ENCODE measurements at places on chromosomes 4 and X.

DNA sequence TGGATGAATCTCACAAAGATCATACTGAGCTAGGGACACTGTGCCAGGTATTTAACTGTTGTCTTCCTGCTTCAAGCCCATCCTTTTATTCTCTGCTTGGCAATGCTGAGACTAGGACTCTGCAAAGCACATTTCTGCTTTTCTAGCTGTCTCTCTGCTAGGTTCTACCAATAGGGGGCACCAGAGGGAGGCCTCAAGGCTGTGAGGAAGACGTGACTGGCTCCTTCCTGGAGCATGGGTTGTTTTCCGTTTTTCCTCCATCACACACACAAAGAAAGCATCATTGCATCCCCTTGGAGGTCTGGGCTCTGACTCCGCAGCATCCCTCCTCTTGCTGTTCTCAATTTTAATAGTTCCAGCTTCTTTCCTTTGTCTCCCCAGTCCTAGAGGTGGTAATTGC is 10.9 kb upstream of the DCTD start:
- DNase-seq: no peak

DNA sequence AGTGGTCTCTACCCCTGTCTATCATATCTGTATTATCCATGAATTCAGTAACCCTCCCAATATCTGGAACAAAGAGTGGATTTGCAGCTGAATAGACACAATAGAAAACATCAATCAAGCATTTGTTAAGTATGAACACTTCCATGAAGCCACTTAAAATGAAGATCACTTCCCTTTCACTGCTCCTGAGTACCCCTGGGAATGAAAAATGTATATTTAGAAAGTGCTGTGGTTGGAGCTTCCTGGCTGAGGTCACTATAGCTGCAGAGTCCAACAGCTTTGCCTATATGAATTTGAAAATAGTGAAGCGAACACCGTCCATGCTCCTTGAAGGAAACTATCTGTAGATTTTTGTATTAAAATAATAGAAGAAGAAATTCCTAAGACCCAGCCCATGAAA is 227.0 kb downstream of the DTHD1 start:
- no peak for DNase-seq

DNA sequence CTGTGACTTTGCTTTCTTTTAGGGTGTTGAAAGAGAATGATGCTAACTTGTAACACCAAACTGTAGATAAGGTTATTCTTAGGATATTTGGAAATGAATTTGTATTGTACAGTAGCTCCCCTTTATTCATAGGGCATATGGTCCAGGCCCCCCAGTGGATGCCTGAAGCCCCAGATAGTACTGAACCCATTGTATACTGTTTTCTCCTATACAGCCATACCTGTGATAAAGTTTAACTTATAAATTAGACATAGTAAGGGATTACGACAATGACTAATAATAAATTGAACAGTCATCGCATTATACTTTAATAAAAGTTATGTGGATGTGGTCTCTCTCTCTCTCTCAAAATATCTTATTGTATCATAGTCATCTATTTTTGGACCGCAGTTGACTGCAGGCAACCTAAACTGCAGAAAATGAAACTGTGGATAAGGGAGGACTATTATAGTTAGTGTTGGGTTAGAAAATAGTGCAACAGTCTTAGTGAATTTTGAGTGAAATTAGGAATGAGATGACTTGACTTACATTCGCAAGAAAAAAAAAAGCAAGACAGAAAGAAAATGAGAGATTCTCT is 105.1 kb downstream of the CLDN22 start:
- no peak for DNase-seq

GRCh38 chr4:76420762-76421581 is at the start of gene CCDC158:
Gene CCDC158, minus strand, starts transcription at chr4:76421141. Its CDS starts 17,934 bp downstream, at chr4:76403207.
- DNase-seq: peak; percentile 45

GRCh38 chr4:188190461-188190860 is 51.2 kb downstream of the TRIML1 start:
- DNase-seq: no peak

DNA sequence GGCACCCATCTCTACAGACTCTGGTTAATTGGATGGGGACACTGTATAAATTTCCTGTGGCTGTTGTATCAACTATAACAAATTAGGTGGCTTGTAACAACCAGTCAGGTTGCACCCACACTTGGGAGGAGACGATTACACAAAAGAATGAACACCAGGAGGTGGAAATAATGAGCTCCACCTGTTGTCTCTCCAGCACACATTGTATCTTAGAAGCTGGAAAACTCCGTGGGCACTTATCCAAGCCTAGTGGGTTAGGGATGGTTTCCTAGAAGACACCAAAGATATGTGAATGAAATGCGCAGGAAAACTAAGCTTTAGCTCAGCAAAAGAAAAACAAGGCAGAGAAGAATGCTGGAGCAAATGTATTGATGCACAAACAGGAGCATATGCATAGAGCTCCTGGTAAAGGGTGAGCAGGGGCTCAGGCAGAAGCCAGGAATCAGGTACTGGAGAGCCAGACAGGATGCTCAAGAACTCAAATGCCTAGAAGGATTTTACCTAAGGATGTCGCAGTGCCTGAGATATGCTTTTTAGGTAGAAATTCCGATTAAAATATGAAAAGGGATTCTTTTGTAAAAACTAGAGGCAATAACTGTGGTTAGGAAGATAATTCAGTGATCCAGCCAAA is 111.7 kb downstream of the GALNTL6 start:
- no peak for DNase-seq

DNA sequence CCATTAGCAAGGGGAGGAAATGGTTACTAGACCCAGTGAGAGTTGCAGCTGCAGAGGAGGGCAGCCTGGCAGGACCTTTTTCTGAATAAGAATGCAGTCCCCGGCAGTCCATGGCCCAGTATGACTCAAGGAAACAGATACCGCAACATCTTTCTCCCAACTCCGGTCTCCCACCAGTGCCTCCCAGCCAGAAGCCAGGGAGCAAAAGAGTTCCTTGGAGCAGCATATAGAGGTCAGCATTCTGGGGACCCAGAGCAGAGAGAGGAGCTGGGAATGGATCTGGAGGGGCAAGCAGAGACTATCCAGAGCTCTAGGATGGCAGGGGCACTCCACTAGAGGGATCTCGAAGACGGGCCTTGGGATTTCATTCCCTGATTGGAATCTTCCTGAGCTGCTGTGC is 339.2 kb upstream of the AADAT start:
- no peak for DNase-seq

- DNase-seq: no peak
These were observed 26.8 kb upstream of the STPG2 start for GRCh38 chr4:98170035-98170434.

DNA sequence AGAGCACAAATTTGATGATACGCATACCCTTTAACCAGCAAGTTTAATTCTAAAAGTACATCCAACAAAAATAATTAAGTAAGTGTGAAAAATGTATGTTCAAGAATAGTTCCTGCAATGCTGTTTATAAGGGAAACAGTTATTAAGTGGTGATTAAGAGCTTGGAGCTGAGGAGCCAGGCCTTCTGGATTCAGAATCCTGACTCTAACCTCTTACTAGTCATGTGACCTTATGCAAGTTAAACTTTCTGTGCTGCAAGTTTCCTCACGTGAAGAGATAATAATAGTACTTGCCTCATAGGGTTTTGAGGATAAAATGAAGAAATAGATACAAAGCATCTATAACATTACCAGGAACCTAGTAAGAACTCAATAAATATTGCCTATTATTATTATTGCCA is 77.7 kb downstream of the FAM13A start:
- DNase-seq: no peak

GRCh38 chr4:92236877-92237276 is 66.9 kb upstream of the GRID2 start:
- no peak for DNase-seq

GRCh38 chrX:95056901-95057300 is 1382.9 kb downstream of the FAM133A start:
- DNase-seq: peak; percentile 7

DNA sequence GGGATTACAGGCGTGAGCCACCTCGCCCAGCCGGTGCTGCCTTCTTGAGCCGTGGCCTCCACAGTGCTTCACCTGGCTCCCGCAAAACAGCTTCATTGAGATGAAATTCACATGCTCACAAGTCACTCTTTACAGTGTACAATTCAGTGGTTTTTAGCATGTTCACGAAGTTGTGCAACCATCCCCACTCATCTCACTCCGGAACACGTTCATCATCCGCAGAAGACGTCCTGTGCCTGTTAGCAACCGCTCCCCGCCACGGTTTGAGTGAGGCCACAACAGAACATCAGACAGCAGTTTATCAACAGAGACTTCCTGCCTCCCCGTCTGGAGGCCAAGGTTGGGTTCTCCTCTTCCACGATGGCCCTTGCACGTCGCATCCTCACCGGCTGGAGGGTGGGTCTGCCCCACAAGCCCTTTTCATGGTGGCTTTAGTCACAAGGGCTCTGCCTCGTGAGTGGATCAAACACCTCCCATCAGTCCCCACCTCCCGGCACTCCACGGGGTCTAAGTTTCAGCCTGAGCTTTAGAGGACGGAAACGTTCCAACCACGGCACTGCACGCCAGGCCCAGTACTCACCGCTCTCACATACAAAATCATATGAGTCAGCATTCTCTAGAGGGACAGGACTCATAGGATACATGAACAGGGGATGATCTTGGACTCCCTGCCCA is 29.6 kb upstream of the SPON2 start:
- DNase-seq: peak; percentile 79

GRCh38 chrX:135512508-135513129 is 7.8 kb upstream of the INTS6L start:
- DNase-seq: no peak

DNA sequence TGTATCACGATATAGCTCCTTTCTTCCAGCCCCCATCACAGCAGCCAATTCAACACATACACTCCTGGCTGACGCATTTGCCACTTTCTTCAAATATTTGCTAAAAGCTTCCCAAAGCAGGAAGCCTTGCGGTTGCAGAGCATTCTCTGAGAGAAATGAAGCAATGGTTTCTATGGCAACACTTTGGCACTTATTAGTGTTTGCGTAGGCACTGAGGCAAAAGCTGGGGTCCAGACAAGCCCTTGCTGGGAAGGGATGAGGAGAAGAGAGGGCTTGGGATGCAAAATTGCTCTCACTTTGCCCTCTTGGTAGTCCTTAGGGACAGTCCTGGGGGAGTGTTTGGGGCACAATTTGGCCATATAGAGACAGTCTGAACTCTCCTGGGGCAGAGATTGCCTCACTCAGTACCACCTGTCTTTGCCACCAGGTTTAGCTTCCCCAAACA is 55.0 kb upstream of the PAK3 start:
- DNase-seq: peak; percentile 64

GRCh38 chrX:151713849-151714248 is 2.0 kb upstream of the FATE1 start:
- peak; percentile 27 for DNase-seq

DNA sequence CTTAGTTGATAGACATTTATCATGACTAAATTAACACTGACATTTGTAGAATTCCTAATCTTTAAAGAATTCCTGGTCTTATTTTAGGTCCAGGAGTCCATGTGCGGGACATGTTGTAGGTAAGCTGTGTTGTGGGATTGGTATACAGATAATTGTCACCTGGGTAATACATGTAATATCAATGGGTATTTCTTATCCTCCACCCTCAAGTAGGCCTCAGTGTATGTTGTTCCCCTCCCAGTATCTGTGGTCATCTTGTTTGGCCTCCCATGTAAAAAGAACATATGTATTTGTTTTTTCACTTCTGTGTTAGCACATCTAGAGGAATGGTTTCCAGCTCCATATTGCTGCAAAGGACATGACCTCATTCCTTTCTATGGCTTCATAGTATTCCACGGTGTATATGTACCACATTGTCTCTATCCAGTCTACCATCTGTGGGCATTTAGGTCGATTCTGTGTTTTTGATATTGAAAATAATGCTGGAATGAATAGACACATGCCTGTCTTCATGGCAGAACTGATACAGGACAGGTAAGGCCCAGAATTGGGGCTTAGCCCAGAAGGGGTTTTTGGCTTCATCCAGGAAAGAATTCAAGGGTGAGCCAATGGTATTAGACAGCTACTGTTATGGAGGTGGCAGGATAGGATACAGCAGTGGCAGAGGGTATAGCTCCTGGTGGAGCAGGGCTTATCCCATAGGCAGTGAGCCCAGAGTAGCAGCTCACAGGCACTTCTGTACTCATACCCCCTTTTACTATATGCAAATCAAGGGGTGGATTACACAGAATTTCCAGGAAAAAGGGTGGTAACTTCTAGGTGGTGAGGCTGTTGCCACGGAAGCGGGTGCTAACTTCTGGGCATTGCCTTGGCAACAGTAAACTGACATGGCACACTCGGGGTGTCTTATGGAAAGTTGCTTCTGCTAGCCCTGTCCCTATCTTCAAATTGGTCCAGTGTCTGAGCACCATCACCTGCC is 66.1 kb upstream of the WDR1 start:
- no peak for DNase-seq

- DNase-seq: no peak
These were observed 25.0 kb downstream of the ASMTL start for GRCh38 chrX:1427756-1428155.

- DNase-seq: peak; percentile 39
These were observed 4.6 kb upstream of the MAD2L1 start for GRCh38 chr4:120071192-120071795.

GRCh38 chr4:102352781-102353180 is 7.5 kb upstream of the SLC39A8 start:
- no peak for DNase-seq

DNA sequence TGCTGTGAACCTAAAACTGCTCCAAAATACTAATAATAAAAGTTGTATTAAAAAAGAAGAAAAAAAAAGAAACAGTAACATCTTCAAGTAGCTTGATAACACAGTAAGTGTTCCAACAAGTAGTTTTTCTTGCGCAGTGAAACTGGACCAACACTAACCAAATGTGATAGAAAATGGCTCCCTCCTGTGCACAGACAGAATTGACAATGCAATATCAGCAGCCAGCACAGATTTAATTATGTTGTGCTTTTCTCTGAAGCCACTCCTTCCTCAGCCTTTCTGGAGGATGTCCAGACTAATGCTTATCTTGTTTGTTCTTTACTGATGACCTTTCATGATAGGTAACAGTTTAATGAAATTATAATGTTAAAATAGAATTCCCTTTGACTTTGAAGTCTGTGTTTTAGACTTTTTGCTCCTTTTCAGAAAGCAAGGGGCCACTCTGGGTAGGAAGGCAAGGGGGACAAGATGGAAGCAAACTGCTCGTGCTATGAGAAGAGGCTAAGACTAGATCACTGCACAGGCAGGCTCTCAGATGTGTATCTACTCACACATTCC is 147.1 kb upstream of the RPL34 start:
- no peak for DNase-seq

- DNase-seq: no peak
These were observed 15.0 kb downstream of the EREG start for GRCh38 chr4:74379912-74380311.

GRCh38 chr4:2941138-2942036 is 21.8 kb downstream of the NOP14 start:
- DNase-seq: no peak

GRCh38 chr4:181845617-181846016 is 397.6 kb upstream of the TENM3 start:
- no peak for DNase-seq

- no peak for DNase-seq
These were observed 1030.1 kb downstream of the FSTL5 start for GRCh38 chr4:161133586-161134276.
